ENCODE measurements at places on chromosomes 16 and 17. TPM values are rescaled to one million over a fixed set of nuclear protein-coding genes. Genes with fewer than 3 reads are reported as not detected.

The SMIM5 gene
- total RNA-seq, result not detected

The NACA2 gene
- total RNA-seq, result not detected

The KCNH6 gene
- not detected for total RNA-seq

The NLE1 gene
- total RNA-seq, result 17.6 TPM

The ERN1 gene
- total RNA-seq, result 1.2 TPM

The NLGN2 gene
- 3.1 TPM for total RNA-seq

The METTL2A gene
- total RNA-seq, result 28.3 TPM

The RDM1 gene
- 1.1 TPM for total RNA-seq

The RAB11FIP4 gene
- total RNA-seq, result 4.8 TPM

The TBC1D3B gene
- total RNA-seq, result not detected

The GAS2L2 gene
- total RNA-seq, result 0.04 TPM

The DRC3 gene
- 1.4 TPM for total RNA-seq

The KRTAP9-8 gene
- total RNA-seq, result not detected

The MBTD1 gene
- total RNA-seq, result 5.1 TPM

The CCL1 gene
- not detected for total RNA-seq

The MT4 gene
- not detected for total RNA-seq

The SULT1A2 gene
- total RNA-seq, result 2.8 TPM

The CCDC92B gene
- total RNA-seq, result not detected

The OMG gene
- total RNA-seq, result not detected

The IL17C gene
- total RNA-seq, result not detected

The RAPGEFL1 gene
- total RNA-seq, result 0.23 TPM

The GPRC5B gene
- 0.76 TPM for total RNA-seq

The KRT33A gene
- not detected for total RNA-seq

The ABCA8 gene
- total RNA-seq, result not detected

The CLEC10A gene
- total RNA-seq, result not detected

The CTF1 gene
- not detected for total RNA-seq

The DNAI2 gene
- not detected for total RNA-seq

The KRT36 gene
- total RNA-seq, result not detected

The RSKR gene
- total RNA-seq, result 2.9 TPM

The RAB40C gene
- total RNA-seq, result 5.1 TPM

The MEFV gene
- 1.2 TPM for total RNA-seq

The NOTUM gene
- 0.45 TPM for total RNA-seq

The TMEM106A gene
- 1.7 TPM for total RNA-seq

The LGALS9 gene
- total RNA-seq, result 10.8 TPM

The EVPLL gene
- 0.35 TPM for total RNA-seq

All from H4 (cell line).